ENCODE measurements at places on chromosomes 3 and 15.

DNA sequence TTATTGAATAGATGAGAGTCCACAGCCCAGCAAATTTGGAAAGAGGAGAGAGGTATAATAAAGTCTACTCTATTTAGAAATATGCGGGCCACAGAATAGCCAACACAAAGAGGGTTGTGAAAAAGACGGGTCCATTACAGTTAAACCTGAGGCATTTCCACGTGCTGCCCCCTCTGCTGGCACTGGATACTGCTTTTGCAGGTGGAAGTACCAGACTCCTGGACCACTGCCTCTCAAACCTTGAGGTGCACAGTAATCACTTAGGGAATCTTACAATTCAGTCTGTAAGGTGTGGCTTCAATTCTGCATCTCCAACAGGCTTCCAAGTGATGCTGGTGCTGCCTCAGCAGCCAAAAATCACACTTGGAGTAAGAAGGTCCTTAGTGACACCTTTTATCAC is 3.0 kb upstream of the TFDP2 start:
- H3K27ac ChIP-seq = no peak overlapping the region
- peaks cover 19% of the 10 kb centered on the region for H3K4me1 ChIP-seq
- no peaks in the 10 kb centered on the region for H3K36me3 ChIP-seq
- no peak for DNase-seq

GRCh38 chr15:83559310-83559966 is 94.5 kb upstream of the ADAMTSL3 start:
- no peak overlapping the region for H3K27ac ChIP-seq
- no peaks in the 10 kb centered on the region for H3K36me3 ChIP-seq
- H3K27me3 ChIP-seq = no peaks in the 10 kb centered on the region
- DNase-seq = peak; percentile 24

- H3K27me3 ChIP-seq = no peaks in the 10 kb centered on the region
- H3K4me3 ChIP-seq = no peak overlapping the region
- no peaks in the 10 kb centered on the region for H3K36me3 ChIP-seq
- DNase-seq = no peak
- no peak overlapping the region for H3K27ac ChIP-seq
Observed at GRCh38 chr15:67946701-67947100, 106.9 kb upstream of the RNU6-1 start.

DNA sequence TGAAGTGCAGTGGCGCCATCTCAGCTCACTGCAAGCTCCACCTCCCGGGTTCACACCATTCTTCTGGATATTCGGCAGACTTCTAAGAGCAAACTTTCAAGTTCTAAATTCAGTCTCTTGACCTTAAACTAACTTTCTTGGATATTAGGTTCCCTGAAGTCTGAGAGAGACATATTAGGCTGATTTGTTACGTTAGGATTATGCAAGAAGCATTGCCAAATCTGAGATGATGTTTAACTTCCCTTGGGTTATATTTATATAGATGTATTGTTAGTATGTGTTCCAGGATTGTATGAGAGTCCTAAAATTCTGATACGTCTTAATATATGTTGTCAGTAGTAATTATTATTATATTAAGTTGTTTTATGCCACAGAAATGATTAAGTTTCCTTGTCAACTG is 80.1 kb downstream of the SLC6A1 start:
- no peaks in the 10 kb centered on the region for H3K4me1 ChIP-seq
- no peaks in the 10 kb centered on the region for H3K36me3 ChIP-seq
- no peaks in the 10 kb centered on the region for H3K27me3 ChIP-seq

GRCh38 chr15:75349851-75350588 is 3.2 kb downstream of the NEIL1 start:
- peak; percentile 92 for DNase-seq
- peak overlapping the region; percentile 11 for H3K4me3 ChIP-seq
- H3K36me3 ChIP-seq = no peaks in the 10 kb centered on the region

DNA sequence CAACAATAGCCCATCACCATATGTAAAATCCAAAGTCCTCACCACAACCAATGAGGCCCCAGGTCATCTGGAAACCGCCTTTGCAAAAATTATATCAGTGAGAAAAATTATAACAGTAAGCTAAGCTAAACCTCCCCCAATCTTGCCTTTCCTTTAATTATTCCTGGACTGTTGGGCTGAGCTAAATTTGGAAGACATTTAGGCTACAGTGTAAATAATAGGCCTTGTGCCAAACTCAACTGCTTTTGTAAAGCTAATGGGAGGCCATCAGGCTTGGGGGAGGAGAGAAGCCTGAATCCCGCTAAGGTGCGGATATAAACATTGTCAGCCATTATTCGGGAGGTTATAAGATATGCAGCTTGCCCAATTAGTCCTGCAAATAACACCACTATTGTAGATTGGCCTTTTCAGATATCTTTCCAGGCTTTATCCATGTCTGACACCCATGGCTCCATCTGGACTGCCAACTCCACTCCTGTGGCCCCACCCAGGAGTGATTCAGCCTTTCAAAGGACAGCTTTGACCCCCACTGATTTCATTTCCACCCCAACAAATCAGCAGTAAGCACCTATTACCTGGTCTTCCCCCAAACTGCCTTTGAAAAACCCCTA is 53.0 kb upstream of the CA12 start:
- H3K27me3 ChIP-seq = no peaks in the 10 kb centered on the region
- H3K4me1 ChIP-seq = peaks cover 22% of the 10 kb centered on the region
- H3K36me3 ChIP-seq = no peaks in the 10 kb centered on the region
- DNase-seq = no peak
- H3K27ac ChIP-seq = no peak overlapping the region

GRCh38 chr3:177401375-177401774 is 204.1 kb upstream of the TBL1XR1 start:
- no peak overlapping the region for H3K27ac ChIP-seq
- H3K4me3 ChIP-seq = no peak overlapping the region
- DNase-seq = no peak
- H3K27me3 ChIP-seq = no peaks in the 10 kb centered on the region
- no peaks in the 10 kb centered on the region for H3K36me3 ChIP-seq

DNA sequence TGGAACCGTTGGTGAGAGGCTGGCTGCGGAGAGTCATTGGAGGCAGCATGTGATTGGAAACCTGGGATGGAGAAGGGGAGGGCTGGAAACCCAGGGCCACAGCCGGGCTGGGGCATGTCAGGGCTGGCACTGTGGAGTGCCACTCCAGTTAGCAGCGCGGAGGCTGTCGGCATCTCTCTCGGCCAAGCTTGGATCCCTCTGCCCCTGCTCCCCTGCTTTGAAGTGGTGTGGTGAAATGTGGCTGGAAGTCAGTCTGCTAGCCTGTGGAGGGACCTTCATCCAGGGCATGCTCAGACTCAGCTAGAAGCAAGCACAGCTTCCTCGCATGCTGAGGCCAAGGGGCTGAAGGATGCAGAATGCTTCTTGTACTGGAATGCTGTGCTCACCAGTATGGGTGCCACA is 13.5 kb downstream of the SLCO3A1 start:
- H3K4me1 ChIP-seq = peaks cover 96% of the 10 kb centered on the region
- H3K27ac ChIP-seq = no peak overlapping the region
- no peak overlapping the region for H3K4me3 ChIP-seq

DNA sequence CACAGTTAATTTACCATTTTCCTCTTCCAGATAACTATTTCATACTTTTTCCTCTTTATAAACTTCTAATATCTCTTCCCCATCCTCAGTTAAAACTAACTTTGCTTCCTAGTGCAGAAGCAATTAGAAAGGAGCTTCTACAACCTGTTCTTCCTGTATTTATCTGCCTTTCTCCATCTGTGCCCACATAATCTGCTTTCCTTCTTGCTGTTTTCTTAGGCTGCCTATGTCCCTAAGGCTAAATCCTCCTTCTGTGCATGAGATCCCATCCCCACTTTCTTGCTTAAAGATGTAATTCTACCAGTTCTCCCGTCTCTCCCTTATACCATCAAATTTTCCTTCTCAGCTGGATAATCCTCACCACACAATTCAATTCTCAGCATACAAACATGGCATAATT is 28.3 kb upstream of the HGD start:
- peaks cover 5% of the 10 kb centered on the region for H3K36me3 ChIP-seq
- no peak for DNase-seq

DNA sequence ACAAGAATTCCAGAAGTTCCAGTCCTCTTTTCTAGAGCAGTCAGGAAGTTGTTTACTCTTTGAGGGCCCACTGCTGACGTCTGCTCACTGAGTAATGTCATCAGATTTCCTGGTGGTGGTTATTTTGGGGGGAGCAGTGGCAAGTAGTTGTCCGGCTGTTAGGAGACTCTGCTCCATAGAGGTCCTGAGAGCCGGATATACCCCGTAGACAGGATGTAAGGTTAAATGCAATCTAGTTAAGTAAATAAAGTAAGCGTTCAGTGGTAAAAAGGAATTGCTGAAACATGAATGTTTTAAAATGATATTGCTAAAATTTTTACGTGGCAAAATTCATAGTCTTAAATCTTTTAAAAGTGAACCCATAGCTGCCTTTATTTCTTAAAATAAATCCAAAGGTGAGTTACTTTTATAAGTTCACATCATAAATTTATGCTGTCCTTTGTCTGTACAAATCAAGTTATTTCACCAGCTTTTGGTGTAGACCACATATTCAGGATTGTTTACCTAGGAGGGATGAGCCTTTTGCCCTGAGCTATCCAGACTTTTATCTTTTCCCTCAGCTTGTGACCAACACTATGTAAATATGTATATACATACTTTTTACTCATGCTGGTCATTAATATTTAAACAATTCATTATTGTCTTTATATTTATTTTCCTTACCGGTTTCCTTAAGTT is 65.8 kb downstream of the PDE8A start:
- H3K4me3 ChIP-seq = no peak overlapping the region
- no peaks in the 10 kb centered on the region for H3K27me3 ChIP-seq
- no peak overlapping the region for H3K27ac ChIP-seq
- no peaks in the 10 kb centered on the region for H3K36me3 ChIP-seq
- DNase-seq = peak; percentile 43
- peaks cover 12% of the 10 kb centered on the region for H3K4me1 ChIP-seq

GRCh38 chr3:120196333-120196732 is 88.7 kb downstream of the GPR156 start:
- no peak overlapping the region for H3K4me3 ChIP-seq
- H3K27ac ChIP-seq = no peak overlapping the region
- no peaks in the 10 kb centered on the region for H3K36me3 ChIP-seq

GRCh38 chr3:22111226-22111625 is 360.2 kb upstream of the ZNF385D start:
- H3K4me1 ChIP-seq = no peaks in the 10 kb centered on the region
- no peak for DNase-seq
- no peak overlapping the region for H3K4me3 ChIP-seq
- no peak overlapping the region for H3K27ac ChIP-seq
- H3K27me3 ChIP-seq = no peaks in the 10 kb centered on the region

GRCh38 chr3:196121066-196121465 is 39.2 kb upstream of the TFRC start:
- no peak overlapping the region for H3K4me3 ChIP-seq
- no peaks in the 10 kb centered on the region for H3K27me3 ChIP-seq
- H3K27ac ChIP-seq = no peak overlapping the region
- no peaks in the 10 kb centered on the region for H3K36me3 ChIP-seq

- no peak overlapping the region for H3K4me3 ChIP-seq
- no peak overlapping the region for H3K27ac ChIP-seq
- no peak for DNase-seq
- no peaks in the 10 kb centered on the region for H3K36me3 ChIP-seq
- no peaks in the 10 kb centered on the region for H3K4me1 ChIP-seq
Observed at GRCh38 chr3:140762746-140763145, 84.9 kb downstream of the TRIM42 start.

- H3K36me3 ChIP-seq = peaks cover 7% of the 10 kb centered on the region
- no peaks in the 10 kb centered on the region for H3K4me1 ChIP-seq
- no peak for DNase-seq
Observed at GRCh38 chr3:197547306-197548011, 8.3 kb downstream of the BDH1 start.

DNA sequence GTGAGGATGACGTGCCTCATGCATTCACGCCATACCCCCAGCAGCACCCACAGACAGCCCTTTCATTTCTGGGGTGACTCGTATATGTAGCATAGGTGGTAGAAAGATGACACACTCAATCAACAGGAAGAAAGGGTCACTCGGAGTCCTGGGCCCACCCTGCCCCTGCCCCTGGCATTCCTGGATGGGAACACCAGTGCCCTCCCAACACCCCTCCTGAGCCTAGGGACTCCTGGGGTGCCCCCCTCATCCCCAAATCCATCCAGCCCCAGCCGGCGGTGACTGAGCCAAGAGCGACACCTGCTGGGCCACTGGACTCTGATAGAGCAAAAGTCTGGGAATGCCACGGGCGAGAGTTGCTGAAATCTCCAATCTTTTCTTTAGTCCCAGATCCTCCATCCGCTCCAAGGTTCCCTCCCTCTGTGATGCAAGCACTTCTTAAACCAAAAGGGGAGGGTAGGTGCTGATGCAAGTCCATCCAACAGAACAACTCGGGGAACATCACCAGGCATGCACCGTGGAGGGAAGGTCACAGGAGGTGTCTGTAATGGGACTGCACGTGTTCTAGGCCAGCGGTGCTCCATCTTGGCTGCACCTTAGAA is 31.1 kb downstream of the ACAN start:
- DNase-seq = no peak
- H3K4me1 ChIP-seq = no peaks in the 10 kb centered on the region
- no peak overlapping the region for H3K4me3 ChIP-seq
- no peak overlapping the region for H3K27ac ChIP-seq
- H3K36me3 ChIP-seq = no peaks in the 10 kb centered on the region
- H3K27me3 ChIP-seq = no peaks in the 10 kb centered on the region

DNA sequence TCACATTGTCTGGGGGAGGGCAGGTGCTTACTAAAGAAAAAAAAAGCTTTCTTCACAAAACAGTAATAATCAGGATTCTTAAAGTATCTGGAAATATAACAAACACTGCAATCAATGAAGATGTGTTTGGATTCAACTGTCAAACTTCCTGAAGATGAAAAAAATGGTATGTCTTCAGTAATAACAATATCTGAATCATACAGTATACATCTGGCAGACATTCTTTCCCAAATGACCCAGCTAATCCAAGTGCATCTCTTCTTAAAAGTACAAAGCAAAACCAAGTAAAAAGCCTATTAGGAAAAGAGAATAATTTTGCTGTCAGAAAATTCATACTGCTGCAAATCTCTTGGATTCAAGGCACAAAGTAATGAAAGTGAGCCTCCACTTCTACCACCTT is 145.0 kb upstream of the MCTP2 start:
- no peak overlapping the region for H3K4me3 ChIP-seq
- no peak for DNase-seq
- H3K27me3 ChIP-seq = no peaks in the 10 kb centered on the region

- no peaks in the 10 kb centered on the region for H3K36me3 ChIP-seq
- H3K4me3 ChIP-seq = no peak overlapping the region
- no peaks in the 10 kb centered on the region for H3K27me3 ChIP-seq
Observed at GRCh38 chr15:95988574-95988887, 342.0 kb upstream of the NR2F2 start.

All from CD4-positive, alpha-beta memory T cell (primary cell).